ENCODE measurements at places on chromosomes 3 and 15. TPM values are rescaled to one million over a fixed set of nuclear protein-coding genes. Genes with fewer than 3 reads are reported as not detected.

The GREM1 gene
- 1.8 TPM for total RNA-seq

The MNS1 gene
- total RNA-seq, result under 0.01 TPM

The ZNF662 gene
- 0.64 TPM for total RNA-seq

The ITIH4 gene
- total RNA-seq, result 2.0 TPM

The NTRK3 gene
- not detected for total RNA-seq

The DGKG gene
- total RNA-seq, result 1.3 TPM

GRCh38 chr15:68217341-68217740 is 12.2 kb downstream of the CLN6 start:
- no peak for DNase-seq

DNA sequence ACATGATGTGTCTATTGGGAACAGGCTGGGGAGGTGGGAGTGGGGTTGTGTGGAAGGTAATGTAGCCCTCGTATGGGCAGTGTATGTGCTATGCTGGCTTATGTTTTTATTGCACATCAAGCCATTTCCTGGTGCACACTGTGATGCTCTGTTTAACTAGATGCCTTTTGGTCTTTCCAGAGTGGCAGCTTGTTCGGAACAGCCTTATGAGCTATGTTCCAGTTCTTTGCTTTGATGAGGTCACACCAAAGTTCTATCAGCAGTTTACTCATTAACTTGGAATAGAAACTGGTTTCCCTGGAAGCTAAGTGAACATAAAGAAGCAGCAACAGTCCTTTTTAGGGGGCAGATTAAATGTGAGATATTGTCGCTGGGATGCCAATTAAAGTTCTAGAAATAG is 133.9 kb downstream of the DIPK2A start:
- DNase-seq, result no peak

GRCh38 chr15:63836579-63836978 is 2.8 kb upstream of the HERC1 start:
- no peak for DNase-seq

- DNase-seq, result peak; percentile 29
These were observed 2.8 kb downstream of the EFHB start for GRCh38 chr3:19931180-19931692.

- DNase-seq, result no peak
These were observed 4.9 kb downstream of the TP63 start for GRCh38 chr3:189636048-189636447.

DNA sequence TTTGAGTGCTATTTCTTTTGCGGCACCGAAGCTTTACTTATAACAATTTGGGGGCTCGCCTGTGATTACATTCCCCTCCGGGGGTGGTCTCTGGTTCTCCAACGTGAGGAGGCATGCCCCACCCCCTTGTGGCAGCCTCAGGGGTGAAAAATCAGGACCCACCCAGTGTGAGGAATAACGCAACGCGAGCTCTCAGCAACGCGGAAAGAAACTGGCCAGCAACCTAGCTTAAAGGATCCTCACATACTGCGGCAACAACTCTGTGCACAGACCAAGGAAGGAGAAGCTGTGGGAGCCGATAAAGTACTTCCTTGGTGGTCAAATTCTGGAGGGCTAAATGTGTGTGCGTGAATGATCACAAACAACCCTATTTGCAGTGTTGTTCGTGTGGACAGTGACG is 5.8 kb downstream of the IQCF1 start:
- no peak for DNase-seq

GRCh38 chr3:851098-851790 is 241.6 kb upstream of the CNTN6 start:
- peak; percentile 63 for DNase-seq

- DNase-seq, result no peak
These were observed 38.4 kb downstream of the PML start for GRCh38 chr15:74032606-74033561.

- DNase-seq, result peak; percentile 85
These were observed 117.1 kb upstream of the TJP1 start for GRCh38 chr15:29939404-29939803.

DNA sequence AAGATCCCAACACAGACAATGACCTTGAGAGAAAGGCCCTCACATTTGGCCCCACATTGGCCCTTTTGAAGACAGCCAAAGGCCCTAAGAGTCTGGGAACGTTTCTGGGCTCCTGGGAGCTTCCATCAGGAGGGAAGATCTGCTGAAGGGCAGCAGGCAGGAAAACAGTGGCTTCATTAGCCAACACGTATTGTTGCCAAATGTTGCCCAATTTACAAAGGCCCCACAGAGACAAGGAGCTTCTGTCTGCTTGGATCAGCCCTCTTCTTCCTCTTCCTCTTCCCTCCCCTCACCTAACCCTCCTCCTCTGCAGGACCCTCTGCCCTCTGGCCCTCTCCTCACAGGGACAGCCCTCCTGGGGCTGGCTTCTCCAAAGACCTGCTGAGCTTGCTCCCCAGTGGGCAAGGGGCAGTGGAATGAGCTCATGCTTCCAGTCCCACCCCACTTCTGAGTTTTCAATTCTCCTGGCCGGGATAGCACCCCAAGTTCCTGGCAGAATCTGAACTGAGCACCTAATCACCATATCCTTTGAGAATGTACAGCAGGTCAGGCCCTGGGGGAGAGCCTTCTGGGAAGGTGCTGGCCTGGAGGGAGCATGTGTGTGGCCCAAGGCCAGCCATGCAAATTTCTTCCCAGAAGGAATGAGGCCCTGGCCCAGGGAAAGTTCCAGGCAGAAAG is 5.1 kb upstream of the LTF start:
- no peak for DNase-seq

GRCh38 chr3:39094851-39095677 is 12.4 kb downstream of the GORASP1 start:
- no peak for DNase-seq

DNA sequence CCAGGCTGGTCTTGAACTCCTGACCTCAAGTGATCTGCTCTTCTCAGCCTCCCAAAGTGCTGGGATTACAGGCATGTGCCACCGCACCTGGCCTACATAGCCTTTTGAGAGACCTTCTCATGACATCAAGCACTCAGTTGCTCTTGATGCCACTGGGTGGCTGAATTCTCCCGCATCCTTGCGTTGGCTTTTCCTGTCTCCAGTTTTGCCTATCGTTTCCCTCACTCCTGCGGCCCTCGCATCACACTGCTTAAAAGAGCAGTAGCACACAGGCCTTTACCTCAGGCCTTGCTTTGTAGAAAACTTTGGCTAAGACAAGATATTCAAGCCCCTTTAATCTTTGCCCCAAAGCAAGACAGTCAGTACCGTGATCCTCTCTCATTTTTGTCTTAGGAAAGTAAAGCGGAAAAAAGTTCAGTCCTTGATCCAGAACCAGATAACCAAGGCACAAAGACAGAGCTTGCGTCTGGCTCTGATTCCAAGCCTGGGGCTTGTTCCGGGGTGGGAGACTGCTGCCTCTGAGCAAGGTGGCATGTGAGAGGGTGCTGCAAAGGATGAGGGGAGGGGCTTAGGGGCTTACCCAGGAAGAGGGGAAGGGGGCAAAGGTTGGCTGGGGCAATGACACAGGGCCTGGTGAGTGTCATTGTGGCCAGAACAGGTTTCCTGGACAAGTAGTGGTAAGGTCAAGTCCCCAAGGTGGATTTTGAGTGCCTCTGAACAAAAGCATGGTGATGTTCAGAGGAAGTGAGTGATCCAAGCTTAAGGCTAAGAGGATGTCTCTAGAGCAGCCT is 175.0 kb upstream of the TLE3 start:
- no peak for DNase-seq

GRCh38 chr3:55452886-55453285 is 34.2 kb downstream of the WNT5A start:
- DNase-seq, result no peak

DNA sequence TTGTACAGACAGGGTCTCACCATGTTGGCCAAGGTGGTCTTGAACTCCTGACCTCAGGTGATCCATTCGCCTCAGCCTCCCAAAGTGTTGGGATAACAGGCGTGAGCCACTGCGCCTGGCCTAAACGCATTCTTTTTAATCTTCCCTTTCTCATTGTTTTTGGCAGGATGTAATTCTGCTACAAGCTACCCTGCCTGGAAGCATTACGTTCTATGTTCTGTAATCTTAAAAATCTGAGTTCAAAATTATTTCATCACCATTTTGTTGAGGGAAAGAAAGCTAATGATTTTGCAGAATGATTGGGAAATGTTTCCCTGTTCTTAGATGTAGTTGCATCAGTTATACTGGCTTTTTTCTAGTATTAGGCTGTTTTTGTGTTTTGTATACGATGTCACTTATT is 71.5 kb downstream of the RGMA start:
- DNase-seq, result no peak

DNA sequence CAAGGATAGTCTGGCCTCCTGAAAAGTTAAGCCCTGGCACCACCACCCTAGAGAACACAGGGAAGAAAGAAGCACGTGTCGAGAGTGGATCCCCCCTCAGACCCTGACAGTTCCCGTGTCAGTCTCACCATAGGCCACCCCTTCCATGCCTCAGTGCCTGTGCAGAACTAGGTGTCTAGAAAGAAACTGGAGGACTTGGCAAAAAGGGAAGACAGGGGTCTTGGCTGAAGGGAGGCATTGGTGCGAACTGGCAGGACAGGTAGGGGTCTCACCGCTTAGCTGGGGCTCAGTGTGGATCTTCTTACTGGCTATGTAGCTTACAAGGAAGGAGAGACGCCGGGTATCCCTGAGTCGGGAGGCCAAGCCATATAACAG is 518 bp downstream of the QARS1 start:
- no peak for DNase-seq

DNA sequence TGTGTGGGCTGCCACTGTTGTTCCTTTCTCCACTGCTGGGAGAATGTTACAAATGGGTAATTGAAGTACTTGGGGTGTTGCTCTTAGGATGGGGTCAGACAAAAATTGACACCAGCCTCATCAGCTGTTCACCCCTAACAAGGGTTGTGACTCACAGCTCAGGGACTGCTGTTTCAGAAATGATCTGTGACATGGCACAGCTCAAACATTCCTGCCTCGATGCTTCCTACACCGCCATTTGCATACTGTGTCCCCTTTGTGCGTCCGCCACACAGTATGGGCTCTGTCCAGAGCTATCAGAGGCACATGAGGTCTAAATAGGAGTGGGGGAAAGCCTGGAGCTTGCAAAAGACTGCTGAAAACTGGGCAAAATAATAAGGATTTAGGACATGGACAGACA is 43.9 kb downstream of the CCNL1 start:
- no peak for DNase-seq

DNA sequence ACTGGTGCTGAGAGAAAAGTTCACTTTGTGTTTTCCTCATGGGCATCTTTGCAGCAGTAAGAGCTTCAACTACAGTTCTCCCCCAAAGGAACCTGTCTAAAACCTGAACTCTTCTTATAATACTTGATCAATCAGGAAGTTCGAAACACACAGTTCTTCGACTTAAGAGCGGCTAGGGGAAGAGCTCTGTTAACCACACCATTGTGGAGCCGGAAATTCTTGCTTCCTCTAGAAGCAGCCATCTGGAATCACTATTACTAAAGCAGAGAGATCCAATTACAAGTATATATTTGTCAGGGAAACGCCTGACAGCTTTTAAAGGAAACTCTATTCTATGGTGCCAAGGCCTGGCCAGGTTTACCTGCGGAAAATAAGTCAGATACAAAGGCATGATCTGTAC is 337.3 kb upstream of the CBLB start:
- DNase-seq, result no peak

DNA sequence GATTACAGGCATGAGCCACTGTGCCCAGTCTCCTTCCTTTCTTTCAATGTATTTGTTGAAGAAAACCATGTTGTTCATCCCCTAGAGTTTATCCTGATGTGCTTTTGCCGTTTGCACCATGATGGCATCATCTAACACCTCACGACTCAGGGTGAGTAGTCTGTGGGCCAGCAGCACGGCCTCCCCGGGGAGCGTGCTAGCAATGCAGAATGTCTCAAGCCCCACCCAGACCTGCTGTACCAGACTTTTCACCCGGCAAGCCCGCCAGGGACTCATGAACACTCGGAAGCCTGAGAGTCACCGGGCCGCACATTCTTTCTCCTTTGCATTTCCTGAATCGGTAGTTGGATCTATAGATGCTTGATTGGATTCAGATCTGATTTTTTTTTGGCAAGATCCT is 64.6 kb downstream of the RPN1 start:
- no peak for DNase-seq

- peak; percentile 94 for DNase-seq
These were observed 49.5 kb downstream of the MYLK start for GRCh38 chr3:123834631-123835030.

Measured in mammary epithelial cell (primary cell).